Upper lobe of right lung (tissue), 1 donor: ENCODE measurements at places on chromosomes 6 and 20. TPM values are rescaled to one million over a fixed set of nuclear protein-coding genes. Genes with fewer than 3 reads are reported as not detected.
A peak's percentile ranks its signal among the peaks of the same experiment; 100 is the strongest.

GRCh38 chr6:52931351-52931750 is 21.9 kb upstream of the GSTA3 start:
- no peak for DNase-seq

DNA sequence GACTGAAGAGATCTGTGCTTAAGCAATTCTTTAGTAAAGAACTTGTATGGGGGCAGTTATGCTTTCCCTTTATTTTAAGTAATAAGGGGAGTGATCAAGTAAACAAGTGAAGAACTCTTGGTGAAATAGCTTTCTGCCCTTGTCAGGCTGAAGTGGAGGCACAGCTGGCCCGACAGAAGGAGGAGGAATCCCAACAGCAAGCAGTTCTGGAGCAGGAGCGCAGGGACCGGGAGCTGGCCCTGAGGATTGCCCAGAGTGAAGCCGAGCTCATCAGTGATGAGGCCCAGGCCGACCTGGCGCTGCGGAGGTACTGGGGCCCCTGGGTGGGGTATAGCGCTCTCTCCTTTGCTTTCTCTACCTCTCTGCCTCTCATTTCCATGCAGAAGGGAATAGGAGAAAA is 143.3 kb downstream of the MYO6 start:
- no peak for DNase-seq

- no peak for DNase-seq
These were observed 52.8 kb upstream of the FILIP1 start for GRCh38 chr6:75546381-75546780.

GRCh38 chr6:158506601-158507000 is 53.3 kb upstream of the TMEM181 start:
- no peak for DNase-seq

GRCh38 chr6:18507561-18507960 is 120.4 kb downstream of the RNF144B start:
- DNase-seq = no peak

DNA sequence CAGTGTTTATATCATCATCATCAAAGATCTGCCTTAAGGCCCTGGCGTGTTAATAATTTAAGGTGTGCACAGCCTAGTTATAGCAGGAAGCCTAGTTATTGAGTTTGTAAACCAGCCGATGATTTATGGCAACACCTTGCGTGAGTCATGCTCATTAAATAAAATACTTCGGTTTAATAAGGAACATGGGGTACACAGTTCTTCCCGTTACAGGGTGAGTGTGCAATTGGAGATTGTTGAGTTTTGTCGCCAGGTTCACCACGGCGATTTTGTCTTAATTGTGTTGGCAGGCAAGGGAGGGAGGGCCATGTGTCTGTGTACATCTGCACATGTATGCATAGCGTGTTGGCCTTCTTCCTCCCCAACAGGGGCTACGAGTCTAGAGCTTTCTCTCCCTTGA is 104.0 kb downstream of the TFAP2A start:
- no peak for DNase-seq

- no peak for DNase-seq
These were observed 233.3 kb downstream of the PREX1 start for GRCh38 chr20:48594533-48594932.

DNA sequence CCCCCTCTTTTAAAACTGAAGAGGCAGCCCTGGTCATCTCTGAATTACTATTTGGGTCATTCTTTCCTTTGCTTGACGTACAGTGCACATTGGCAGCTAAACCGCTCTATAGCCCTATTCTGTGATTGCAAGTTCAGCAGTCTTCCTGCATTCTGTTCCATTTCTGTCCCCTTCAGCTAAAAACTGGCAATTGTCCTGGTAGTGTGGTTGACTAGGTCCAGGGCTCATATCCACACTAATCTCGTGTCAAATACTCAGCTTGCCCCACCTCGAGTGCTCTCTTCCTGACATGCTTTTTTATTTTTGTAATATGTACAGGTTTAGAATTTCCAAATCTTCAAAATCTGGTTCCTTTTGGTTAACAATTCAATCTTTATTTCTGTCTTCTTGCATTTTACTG is 282.1 kb downstream of the THBS2 start:
- no peak for DNase-seq

DNA sequence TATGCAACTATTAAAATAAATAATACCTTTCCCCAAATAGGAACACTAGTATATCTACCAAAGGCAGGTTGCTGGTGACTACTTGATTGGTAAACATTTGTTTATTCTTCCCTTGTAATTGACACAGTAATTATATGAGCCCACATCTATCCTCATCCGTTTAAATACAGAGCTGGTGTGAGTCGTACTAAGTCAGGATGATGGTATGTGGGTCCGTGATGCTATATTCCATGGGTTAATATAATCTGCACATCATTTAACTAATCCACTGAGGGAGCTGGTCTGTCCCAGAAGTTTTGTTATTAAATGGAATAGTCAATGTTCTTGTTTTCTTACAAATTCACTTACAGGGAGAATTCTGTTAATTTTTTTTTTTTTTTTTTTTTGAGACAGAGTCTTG is 164.0 kb upstream of the AGPAT4 start:
- DNase-seq = no peak

The HTR1E gene
- not detected for total RNA-seq

The ZNFX1 gene
- total RNA-seq = 54.4 TPM

DNA sequence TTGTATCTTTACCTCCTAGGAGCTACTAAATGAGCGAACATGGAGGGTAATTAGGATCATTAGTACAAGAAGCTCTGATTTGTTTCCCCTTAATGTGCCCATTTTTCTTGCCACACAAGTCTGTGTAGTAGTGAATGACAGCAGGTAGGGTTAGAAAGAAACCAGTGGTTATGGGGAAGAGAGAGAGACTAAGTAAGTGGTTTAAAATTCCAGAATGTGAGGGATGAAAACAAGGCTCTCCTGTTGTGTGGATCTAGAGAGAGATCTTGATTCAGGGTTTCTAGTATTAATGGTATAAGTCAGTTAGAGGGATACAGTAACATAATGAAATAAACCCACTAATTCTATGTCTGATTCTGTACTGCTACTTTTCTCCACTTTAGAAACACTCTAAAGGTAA is 22.7 kb downstream of the STXBP5 start:
- no peak for DNase-seq

DNA sequence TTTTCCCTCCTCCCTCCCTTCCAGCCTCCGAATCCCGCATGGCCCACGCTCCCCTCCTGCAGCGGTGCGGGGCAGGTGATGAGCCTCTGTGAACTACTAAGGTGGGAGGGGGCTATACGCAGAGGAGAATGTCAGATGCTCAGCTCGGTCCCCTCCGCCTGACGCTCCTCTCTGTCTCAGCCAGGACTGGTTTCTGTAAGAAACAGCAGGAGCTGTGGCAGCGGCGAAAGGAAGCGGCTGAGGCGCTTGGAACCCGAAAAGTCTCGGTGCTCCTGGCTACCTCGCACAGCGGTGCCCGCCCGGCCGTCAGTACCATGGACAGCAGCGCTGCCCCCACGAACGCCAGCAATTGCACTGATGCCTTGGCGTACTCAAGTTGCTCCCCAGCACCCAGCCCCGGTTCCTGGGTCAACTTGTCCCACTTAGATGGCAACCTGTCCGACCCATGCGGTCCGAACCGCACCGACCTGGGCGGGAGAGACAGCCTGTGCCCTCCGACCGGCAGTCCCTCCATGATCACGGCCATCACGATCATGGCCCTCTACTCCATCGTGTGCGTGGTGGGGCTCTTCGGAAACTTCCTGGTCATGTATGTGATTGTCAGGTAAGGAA is at the start of gene OPRM1:
Gene OPRM1, plus strand, starts transcription at position 10 of the 612 bp plus-strand sequence. Its CDS starts 305 bp downstream, at position 315.
- peak; percentile 69 for DNase-seq

DNA sequence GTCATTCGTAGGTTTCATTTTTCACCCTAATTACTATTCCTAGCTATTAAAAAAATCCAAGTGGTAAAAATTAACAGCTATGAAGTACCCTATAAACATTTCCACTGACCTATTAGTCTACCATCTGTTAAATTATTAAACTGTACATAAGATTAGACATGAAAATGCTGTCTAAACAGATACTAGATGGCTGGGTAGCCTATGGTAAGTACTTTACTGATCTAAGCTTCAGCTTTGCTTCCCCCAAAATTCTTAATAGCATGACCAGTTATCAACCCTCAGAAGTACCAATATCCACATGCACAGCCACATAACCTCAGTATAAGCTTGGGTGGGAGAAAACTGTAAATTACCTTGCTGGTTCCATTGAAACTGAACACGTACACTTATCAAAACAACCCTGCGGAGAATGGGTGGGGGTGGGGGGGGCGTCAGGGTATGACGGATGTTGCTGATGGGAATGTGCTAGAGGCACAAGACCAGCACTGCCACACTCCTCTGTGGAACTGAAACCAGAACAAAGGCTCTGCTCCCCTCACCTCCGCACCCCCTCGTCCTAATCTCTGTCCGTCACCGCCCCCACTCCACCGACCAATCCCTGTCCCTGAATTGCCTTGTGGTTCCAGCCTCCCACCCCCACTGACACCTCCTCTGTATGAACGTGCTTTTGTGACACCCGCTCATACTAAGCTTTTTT is 45.3 kb downstream of the B4GALT5 start:
- DNase-seq = peak; percentile 81

GRCh38 chr20:35048739-35049138 is 43.9 kb downstream of the TRPC4AP start:
- DNase-seq = no peak

The IRF4 gene
- 3.7 TPM for total RNA-seq

DNA sequence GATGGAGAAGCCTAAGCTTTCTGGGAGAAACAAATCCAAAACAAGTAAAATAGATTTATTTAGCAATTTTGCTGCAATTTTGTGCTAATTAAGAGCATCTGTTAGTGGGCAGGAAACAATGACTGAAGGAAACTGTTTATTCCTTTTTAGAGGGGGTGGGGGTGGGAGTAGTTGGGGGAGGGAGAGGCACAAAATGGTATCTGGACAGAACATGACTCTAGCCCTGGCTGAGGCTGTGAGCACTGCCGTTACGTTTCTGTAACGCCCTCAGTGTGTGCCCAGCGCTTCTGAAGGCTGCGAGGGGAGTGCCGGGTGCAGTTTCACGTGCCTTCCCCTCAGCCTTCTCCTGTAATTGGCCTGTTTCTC is 28.8 kb downstream of the METTL24 start:
- DNase-seq = no peak

DNA sequence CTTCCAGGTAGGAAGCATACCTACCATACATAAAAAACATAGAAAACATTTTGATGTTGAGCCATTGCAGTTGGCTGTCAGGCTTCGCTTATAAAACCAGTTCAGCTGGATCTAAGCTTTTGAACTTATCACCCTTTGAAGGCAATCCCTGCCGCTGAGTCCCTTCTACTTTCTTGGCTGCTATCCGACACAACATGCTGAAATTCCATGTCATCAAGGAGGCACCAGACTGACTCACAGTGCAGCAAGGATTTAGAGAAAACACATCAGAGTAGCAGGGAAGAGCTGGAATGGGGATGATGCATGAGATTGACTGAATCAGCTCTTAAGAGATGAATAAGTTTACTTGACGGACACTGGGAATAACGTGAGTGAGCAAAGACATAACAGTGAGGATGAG is 135.0 kb upstream of the MAN1A1 start:
- no peak for DNase-seq

DNA sequence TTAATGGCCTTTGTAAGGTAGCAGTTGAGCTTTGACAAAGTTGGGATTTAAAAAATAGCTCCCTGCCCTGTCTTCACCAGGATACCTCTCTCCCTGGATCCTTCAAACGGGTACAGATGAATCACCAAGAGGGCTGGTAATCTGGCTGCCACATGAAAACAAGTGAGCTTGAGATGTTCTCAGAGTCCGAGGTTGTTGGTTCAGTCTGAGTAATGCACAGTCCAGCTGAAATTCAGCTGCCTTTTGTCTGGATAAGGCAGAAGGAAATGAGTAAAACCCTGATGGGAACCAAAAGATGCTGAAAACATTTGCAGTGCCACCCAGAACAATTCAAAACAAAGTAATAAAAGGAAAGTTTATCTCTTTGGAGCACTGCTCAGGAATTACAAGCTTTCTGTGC is 86.8 kb downstream of the GJA1 start:
- no peak for DNase-seq

The SYCP2 gene
- 1.9 TPM for total RNA-seq

The RAET1L gene
- total RNA-seq = not detected

DNA sequence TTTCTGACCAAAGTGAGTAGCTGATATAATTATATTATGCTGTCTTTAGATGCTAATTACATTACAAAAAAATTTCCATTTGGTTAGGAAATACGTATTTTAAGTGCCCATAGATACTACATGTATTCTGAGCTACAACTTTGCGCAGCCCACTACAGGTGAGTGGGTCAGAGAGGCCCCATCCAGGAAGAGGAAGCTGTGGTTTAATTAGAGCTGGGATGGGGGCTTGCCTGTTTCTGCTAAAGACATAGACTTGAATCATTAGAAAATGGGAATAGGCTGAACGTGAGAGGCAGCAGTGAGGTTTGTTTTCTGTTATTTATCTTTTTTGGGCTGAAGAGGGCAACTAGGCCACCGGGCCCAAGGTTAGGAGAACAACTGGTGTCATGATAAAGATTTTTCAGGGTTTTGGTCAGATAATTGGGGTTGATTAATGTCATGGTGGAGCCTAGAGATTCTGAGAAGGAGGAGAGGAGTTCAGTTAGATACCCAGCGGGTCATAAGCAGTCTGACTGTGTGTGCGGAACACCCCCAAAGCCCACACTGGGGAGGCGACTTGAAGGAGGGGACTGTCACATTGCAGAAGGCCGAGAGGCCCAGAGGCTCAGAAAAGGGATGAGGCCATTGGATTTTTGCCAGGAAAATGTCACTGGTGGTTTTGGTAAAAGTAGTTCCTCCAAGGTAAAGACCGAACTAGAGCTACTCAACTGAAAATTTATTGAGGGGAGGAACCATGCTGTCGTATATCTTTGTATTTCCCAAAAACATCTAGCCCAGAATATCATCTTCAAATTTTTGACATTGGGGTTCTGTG is 14.5 kb upstream of the IRF4 start:
- no peak for DNase-seq

GRCh38 chr6:142850679-142851423 is 94.1 kb downstream of the HIVEP2 start:
- DNase-seq = no peak

The NKX2-4 gene
- not detected for total RNA-seq

The EYA4 gene
- total RNA-seq = 6.0 TPM

The SRSF12 gene
- total RNA-seq = not detected

- DNase-seq = no peak
These were observed 20.6 kb downstream of the NHLRC1 start for GRCh38 chr6:18101873-18102272.

DNA sequence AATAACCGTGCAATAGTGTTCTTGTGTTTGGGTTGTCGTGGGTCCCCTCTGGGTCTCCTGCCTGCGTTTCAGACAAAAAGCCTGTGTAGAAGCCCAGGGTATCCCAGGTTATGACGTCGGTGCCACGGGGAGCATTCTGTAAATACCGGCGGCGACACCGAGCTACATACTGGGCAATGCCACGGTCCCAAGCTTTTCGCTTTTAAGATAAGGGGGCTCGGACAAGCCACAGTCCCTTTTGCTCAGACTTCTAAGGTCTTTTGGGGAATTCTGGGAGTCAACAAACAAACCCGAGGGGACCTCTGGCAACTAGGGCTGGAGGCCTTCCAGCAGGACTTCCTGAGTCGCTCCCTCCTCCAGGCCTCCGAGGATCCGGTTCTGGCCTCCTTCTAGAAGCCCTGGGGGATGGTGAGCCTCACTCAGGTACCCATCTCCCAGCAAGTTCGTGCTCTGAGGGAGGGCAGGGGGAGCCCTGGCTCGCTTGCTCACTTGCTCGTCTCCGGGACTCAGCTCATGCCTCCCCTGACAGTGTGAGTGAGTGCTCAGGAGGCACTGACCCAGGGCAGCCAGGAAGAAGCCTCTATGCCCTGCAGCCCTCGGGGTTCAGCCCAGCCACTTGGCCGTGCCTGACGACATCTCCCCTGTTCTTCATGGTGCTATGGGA is 62.4 kb upstream of the MRPS10 start:
- DNase-seq = peak; percentile 64

- DNase-seq = no peak
These were observed 69.1 kb downstream of the TRMT11 start for GRCh38 chr6:126055449-126055848.

The ZBTB46 gene
- total RNA-seq = 19.7 TPM

The CLIC5 gene
- 131 TPM for total RNA-seq
